ENCODE measurements at places on chromosomes 16 and 17.
A peak's percentile ranks its signal among the peaks of the same experiment; 100 is the strongest.

GRCh38 chr17:30605027-30605426 is 127.8 kb downstream of the GOSR1 start:
- no peak for DNase-seq

DNA sequence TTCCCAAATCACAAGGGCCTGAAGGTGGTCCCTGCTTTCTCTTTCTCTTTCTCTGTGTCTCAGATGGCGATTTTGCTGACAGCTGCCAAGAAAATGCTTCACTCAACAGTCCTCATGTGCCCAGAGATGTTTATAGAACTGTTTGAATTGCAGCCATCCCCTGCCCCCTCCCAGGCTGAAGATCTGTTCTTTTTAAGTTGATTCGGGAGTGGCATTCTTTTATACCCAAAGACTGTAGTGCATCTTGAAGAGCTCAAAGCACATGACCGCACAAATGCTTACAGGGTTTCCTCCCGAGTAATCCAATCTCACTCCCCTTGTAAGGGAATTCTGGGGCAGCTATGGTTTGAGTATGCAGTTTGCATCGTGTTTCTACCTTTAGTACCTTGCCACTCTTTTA is 75.7 kb downstream of the SEC14L1 start:
- DNase-seq = no peak

GRCh38 chr16:87380403-87380802 is 3.2 kb downstream of the FBXO31 start:
- no peak for DNase-seq

DNA sequence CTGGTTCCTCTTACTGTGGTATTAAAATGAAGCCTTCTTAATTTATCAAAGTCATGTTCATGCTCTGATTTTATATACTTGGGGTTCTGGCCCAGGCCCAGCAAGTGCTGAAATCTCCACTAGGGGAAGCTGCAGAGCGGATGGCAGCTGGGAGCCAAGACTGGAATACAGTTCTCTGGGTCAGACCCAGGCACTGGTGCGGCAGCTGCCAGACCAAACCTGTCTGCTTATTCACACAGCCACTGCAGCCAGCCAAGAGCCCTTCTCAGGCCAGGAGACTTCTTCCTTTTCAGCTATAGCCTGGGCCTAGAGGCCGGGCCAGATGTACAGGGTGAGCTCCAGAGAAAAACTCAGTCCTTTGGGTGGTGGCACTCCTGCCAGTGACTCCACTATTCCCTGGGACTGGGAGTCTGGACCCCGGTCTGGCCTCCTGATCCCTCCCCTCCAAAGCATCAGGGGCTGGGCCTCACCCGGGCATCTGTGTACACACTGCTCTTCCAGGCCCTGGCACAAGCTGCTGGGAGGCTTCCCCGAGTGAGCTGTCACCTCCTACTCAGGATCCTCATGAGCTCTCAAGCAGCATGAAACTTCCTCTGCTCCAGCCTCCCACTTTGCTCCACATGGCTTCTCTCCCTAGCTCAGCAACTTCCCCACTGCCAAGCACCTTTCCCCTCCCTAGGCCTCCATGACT is 24.4 kb downstream of the ATP6V0D1 start:
- peak; percentile 33 for DNase-seq

DNA sequence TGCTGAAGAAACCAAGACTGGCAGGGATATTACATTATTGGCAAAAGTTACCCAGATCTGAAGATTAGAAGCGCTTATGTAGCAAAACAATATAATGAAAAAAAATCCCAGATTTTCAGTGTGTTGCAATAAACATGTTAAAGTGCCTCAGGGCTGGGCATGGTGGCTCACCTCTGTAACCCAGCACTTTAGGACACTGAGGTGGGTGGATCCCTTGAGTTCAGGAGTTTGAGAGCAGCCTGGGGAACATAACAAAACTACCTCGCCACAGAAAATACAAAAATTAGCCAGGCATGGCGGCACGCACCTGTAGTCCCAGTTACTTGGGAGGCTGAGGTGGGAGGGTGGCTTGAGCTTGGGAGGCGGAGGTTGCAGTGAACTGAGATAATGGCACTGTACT is 6.8 kb downstream of the ZNF207 start:
- no peak for DNase-seq

DNA sequence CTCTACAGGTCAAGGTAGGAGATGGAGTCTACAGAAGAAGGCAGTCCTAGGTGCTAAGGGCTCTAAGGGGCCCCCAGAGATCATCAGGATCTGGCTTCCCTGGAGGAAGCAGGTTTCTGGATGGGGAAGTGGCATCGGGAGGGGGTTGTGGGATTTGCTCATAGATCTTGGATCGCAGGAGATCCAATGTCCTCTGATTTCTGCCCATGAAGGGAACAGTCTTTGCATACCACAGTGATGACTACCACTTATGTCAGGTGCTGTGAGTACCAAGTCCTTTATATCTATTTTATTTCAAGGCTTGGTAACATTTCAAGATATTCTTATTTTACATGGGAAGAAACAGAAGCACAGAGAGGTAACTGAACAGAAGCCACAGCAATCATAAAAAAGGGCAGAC is 164.0 kb downstream of the RGS9 start:
- peak; percentile 72 for DNase-seq

Measured in urothelium cell line (cell line).